ENCODE measurements at places on chromosomes 1 and 21.

GRCh38 chr1:83619170-83619896, 379.6 kb downstream of the TTLL7 start:
- no peaks in the 10 kb centered on the region for H3K36me3 ChIP-seq
- no peak overlapping the region for H3K4me3 ChIP-seq
- no peaks in the 10 kb centered on the region for H3K4me1 ChIP-seq
- no peak for DNase-seq

DNA sequence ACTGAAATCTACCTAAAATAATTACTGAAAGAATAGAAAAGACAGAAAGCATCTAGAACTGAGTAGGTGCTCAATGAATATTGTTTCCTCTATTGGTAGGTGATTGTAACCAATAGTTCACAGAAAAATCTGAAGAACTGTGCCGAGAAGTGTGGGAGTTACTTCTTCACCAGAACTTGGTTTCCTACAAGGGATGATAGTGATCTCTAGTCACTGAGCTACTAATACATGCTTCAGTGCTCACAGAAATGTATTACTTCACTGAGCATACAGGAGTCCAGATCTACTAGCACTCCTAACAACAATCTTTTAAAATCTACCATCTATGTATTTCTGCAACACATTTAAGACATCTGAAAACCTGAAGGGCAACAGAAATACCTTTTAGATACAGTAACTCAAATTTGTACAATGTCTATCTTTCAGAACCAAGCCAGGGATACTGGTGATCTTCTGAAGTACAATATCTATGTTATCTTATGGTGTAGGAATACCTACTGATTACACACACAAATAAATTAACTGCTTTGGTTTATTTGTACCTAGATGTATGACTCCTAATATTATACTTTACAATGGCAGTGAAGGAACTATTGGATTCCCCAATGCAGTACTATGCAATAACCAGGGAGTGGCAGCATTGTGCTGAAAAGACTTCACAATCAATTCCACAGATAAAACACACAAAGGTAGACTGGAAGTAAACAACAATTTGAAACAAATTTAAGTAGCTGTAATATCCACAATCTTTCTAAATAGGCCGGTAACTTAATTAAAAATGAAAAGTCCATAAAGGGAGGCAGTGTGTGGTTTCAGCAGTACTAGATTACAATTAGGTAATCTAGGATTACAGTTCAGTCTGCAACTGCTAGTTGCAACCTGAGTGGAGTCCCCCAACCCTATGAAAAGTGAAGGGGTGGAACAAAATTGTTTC, 243.0 kb downstream of the SLC45A1 start:
- H3K27me3 ChIP-seq, result no peaks in the 10 kb centered on the region
- H3K4me1 ChIP-seq, result peaks cover 35% of the 10 kb centered on the region
- peak overlapping the region; percentile 72 for H3K27ac ChIP-seq
- H3K4me3 ChIP-seq, result peak overlapping the region; percentile 60
- DNase-seq, result peak; percentile 48

- no peak for DNase-seq
- peaks cover 69% of the 10 kb centered on the region for H3K27me3 ChIP-seq
These were observed 33.0 kb upstream of the H6PD start for GRCh38 chr1:9201401-9202239.

DNA sequence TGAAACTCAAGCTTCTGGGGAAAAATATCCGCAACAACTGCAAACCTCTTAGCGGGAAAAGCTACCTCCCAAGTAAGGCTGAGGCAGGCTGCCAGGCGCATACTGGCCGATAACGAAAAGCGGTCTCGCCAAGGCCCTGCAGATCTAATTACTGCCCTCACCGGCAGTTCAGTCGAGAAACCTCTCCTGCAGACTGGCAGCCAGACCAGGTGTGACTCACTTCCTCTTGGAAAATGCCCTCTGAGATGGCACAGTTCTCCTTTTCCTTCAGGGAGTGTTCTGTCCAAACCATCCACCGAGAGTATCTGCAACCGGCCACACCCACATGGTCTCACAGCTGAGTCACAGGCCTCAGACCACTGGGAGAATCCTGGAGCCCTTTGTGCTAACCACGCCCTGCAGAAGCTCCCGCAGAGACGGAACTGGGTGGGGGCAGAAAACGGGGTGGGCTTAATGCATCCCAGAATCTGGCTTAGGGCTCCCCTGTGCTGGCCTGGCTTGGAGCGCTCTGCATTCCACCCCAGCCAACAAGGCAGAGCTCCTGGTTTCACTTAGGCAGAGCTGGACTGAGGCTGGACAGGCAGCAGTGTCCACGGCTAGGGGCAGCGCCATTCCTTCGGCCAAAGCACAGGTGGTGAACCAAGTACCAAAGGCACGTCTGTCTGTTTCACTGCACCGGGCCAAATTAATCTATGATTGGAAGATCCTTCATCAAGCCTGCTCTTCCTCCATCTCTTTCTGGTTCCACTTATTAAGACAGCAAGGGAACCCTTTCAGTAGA, 1.2 kb downstream of the S100A10 start:
- DNase-seq, result peak; percentile 32
- H3K4me1 ChIP-seq, result peaks cover 56% of the 10 kb centered on the region
- peak overlapping the region; percentile 98 for H3K27ac ChIP-seq
- H3K4me3 ChIP-seq, result peak overlapping the region; percentile 99

GRCh38 chr1:219020386-219020785, 153.3 kb upstream of the LYPLAL1 start:
- no peak for DNase-seq
- H3K36me3 ChIP-seq, result no peaks in the 10 kb centered on the region
- H3K27me3 ChIP-seq, result no peaks in the 10 kb centered on the region
- no peak overlapping the region for H3K27ac ChIP-seq
- no peaks in the 10 kb centered on the region for H3K4me1 ChIP-seq
- no peak overlapping the region for H3K4me3 ChIP-seq

DNA sequence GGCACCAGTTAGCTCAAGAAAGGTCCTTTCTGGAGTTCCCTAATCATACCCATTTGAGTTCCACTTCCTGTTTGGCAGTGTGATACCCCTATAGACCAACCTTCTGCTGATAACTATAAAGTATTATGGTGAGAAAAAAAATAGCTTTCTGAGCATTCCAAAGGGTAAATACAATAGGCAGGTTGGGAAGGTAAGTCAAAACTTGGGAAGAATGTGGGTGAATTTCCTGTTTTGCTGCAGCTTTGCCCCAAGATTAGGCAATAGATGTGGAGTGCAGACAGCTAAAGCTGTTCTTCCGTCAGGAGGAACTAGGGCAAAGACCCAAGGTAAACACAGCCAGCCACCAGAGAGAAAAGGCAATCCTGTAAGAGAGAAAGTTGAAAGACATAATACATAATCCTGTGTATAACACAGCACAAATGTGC, 49.9 kb upstream of the GUCA2A start:
- H3K4me1 ChIP-seq, result peaks cover 1% of the 10 kb centered on the region
- H3K4me3 ChIP-seq, result no peak overlapping the region
- H3K27ac ChIP-seq, result no peak overlapping the region
- DNase-seq, result no peak

DNA sequence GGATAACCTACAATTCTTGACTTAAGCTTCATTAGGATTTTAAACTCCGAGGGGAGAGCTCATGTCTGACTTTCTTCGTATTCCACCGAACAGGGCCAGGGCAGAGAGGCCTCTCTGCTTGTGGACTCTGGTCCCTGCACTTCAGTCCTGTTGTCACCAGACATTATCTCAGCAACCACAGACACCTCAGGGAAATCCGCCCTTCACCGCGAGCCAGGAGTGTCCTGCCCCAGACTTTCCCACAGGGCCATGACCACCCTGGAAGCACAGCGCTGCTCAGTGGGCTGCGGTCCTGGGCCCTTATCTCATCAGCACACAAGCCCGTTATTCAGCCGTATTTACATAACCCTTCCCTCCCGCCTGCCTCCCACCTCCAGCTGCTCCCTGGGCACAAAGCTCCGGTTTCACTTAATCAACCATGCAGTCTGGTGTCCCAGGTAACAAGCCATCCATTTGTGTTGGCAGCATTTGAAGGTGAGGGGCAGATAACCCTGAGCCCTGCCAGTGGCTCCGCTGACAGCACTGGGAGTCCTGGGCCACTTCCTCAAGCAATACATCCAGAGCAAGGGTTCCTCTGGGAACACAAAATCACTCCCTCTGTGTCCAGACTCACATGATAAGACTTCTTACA, 122.8 kb upstream of the RAB4A start:
- DNase-seq, result no peak
- H3K27ac ChIP-seq, result no peak overlapping the region
- H3K4me3 ChIP-seq, result no peak overlapping the region
- H3K27me3 ChIP-seq, result peaks cover 14% of the 10 kb centered on the region

DNA sequence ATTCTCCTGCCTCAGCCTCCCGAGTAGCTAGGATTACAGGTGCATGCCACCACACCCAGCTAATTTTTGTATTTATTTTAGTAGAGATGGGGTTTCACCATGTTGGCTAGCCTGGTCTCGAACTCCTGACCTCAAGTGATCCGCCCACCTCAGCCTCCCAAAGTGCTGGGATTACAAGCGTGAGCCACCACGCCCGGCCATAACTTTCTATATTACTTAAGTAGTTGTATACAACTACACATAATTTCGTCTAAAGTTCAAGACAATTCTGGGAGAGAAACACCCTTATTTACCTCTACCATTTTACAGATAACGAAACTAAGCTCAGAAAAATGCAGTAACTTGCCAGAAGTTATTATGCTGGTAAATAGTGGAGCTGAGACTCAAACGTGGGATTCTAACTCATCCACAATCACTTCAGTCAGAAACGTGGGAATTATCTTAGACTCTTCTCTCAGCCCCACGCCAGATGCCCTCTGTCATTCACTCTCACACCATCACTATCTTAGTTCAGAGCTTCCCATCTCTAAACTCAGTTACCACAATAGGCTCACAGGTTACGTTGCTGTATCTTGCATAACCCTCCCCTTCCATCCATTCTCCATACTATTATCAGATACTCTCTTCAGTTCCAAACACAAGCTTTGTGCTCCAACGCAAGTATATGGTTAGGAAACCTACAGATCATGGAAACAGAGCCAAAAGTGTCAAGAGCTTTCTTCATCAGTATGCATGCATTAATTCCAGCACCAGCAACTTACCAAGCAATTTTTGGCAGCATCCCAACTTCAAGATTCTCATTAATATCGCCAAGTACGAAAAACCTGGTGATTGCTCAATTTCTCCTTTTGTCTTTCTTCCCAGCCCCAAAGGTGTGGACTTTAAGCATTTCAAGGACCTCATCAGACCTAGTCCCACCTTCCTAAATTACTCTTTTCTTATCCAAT, 69.3 kb downstream of the RERE start:
- H3K4me3 ChIP-seq, result no peak overlapping the region
- H3K36me3 ChIP-seq, result peaks cover 7% of the 10 kb centered on the region
- no peaks in the 10 kb centered on the region for H3K27me3 ChIP-seq

GRCh38 chr1:3312898-3313575, 141.4 kb upstream of the ARHGEF16 start:
- H3K4me3 ChIP-seq, result no peak overlapping the region
- H3K27me3 ChIP-seq, result no peaks in the 10 kb centered on the region
- DNase-seq, result peak; percentile 67
- H3K4me1 ChIP-seq, result no peaks in the 10 kb centered on the region
- no peaks in the 10 kb centered on the region for H3K36me3 ChIP-seq
- H3K27ac ChIP-seq, result no peak overlapping the region

DNA sequence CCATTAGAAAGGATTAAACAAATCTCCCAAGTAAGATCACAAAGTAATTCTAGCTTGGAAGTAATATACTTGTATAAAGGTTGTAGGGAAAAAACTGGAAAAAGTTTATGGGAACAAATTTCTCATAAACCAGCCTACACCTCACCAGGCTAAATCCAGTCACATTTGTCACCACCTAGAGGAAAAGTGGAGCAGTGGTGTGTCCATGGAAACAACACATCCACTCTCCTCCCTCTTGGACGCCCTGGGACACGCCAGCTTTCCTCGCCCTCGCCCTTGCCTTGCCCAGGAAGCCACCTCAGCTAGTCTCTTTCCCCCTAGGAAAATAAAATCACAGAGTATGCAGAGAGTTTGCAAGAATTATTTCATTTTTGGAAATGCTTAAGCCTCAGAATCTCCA, 2.2 kb downstream of the PALMD start:
- peaks cover 22% of the 10 kb centered on the region for H3K27me3 ChIP-seq
- no peak for DNase-seq
- no peak overlapping the region for H3K4me3 ChIP-seq
- no peak overlapping the region for H3K27ac ChIP-seq
- H3K36me3 ChIP-seq, result no peaks in the 10 kb centered on the region

GRCh38 chr1:203380420-203381150, 29.7 kb upstream of the FMOD start:
- no peaks in the 10 kb centered on the region for H3K4me1 ChIP-seq
- H3K36me3 ChIP-seq, result no peaks in the 10 kb centered on the region
- no peak overlapping the region for H3K27ac ChIP-seq
- no peak for DNase-seq

DNA sequence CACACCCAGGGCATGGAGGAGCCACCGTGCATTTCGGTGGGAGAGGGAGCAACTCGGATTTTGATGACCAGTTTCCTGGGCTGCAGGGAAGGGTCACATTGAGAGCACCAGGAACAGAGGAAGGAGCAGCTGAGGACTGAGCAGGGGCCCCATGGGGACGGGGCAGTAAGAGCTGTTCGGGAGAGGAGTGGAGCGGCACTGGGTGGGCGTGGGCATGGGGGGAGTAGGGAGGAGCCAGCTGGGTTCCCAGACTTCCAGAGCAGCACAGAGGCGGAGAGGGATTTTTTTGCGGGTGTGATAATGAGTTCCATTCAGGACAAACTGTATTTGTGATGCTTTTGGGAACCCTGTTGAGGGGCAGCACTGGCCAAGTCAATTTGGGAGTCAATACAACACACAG, 17.4 kb upstream of the GPR153 start:
- H3K36me3 ChIP-seq, result no peaks in the 10 kb centered on the region
- no peak for DNase-seq
- H3K4me3 ChIP-seq, result no peak overlapping the region
- no peaks in the 10 kb centered on the region for H3K27me3 ChIP-seq
- H3K27ac ChIP-seq, result no peak overlapping the region

- DNase-seq, result no peak
- H3K27ac ChIP-seq, result no peak overlapping the region
- H3K4me3 ChIP-seq, result no peak overlapping the region
- H3K4me1 ChIP-seq, result peaks cover 56% of the 10 kb centered on the region
- peaks cover 7% of the 10 kb centered on the region for H3K27me3 ChIP-seq
These were observed 179.4 kb upstream of the SGIP1 start for GRCh38 chr1:66354311-66355201.

- no peak for DNase-seq
- peaks cover 5% of the 10 kb centered on the region for H3K36me3 ChIP-seq
- no peak overlapping the region for H3K27ac ChIP-seq
- H3K4me1 ChIP-seq, result no peaks in the 10 kb centered on the region
These were observed 37.6 kb upstream of the CTBS start for GRCh38 chr1:84611796-84612195.

DNA sequence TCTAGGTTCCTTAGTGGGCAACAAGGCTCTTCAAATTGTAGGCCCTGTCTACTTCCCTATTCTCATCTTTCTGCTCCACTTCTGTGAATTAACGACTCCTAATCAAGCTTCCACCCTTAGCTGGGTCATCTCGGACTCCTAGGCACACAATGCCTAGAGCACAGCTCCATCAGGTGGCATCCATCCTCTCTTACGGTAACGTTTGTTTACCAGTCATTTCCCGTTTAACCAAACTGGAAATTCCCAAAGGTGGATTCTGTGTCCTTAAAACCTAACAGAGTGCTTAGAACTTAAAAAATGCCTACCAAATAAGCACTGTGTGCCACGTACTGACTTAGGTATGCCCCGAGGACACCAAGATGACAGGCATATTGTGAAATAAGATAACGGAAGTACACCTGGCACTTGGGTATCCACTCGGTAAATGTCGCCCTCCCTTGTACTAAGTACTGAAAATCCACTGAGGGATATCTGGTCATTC, 1.5 kb downstream of the PARP1 start:
- H3K36me3 ChIP-seq, result peaks cover 13% of the 10 kb centered on the region
- H3K27me3 ChIP-seq, result no peaks in the 10 kb centered on the region
- H3K4me3 ChIP-seq, result peak overlapping the region; percentile 91
- no peak for DNase-seq

- no peak for DNase-seq
- H3K27me3 ChIP-seq, result peaks cover 20% of the 10 kb centered on the region
- H3K4me3 ChIP-seq, result no peak overlapping the region
These were observed 5.2 kb upstream of the KAZN start for GRCh38 chr1:14593302-14593701.
